ENCODE measurements at places on chromosomes 5 and 9.

DNA sequence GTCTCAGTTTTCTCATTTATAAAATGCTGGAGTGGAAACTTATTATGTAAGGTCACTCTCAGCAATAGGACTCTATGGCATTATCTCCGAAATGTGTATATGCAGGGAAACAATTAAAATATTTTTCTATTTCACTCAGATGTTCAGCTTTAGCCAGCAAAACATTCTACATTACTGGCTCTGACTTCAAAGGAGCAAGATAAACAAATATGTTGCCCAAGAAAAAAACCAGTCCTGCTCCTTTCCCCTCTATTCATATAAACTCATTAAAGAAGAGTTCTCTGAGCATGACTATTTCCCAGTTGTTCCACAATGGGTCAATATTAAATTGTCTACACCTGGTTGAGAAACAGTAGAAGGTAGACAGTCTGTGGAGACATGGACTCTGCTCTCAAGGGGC lies 155.0 kb downstream of the NPR3 start:
- no peak for DNase-seq

- DNase-seq, result no peak
Measured at GRCh38 chr5:171595801-171596231, 176.4 kb downstream of the FGF18 start.

- DNase-seq, result no peak
Measured at GRCh38 chr5:88882276-88883038, 527 bp downstream of the MEF2C start.

DNA sequence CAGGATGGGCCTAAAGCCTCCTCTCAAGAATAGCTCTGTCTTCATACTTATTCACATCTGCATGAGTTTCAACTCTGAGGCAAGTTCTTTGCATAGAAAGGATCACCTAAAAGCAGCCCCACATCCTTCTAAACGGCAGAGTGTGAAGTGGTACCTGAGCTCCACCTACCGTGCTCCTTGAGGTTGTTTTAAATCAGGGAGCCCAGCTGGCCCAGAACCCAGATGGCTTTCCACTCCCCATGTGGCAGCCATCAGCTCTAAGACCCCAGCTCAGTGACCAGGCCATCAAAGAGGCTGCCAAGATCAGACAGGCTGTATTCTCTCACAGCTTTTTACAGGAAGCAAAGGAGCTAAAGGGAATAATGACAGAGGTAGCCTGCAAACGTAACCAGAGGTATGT lies 299.3 kb downstream of the RASEF start:
- peak; percentile 80 for DNase-seq

DNA sequence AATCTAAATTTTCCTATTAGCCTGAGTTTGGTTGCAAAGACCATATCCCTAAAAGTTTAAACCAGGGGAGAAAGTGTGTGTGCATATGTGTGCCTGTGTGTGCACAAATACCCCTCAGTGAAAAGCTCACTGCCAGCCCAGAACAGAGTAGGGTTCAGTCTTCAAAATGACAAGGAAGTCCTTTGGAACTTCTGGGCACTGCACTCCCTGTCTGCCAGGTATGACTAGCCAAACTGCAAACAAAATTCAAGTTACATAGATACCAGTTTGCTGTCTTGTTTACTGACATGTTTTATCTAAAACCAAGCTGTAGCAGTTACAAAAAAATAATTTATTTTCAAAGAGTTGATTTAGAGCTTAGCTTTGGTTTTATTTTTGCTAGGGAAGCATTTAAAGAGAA lies 100.1 kb downstream of the ARHGEF28 start:
- no peak for DNase-seq

DNA sequence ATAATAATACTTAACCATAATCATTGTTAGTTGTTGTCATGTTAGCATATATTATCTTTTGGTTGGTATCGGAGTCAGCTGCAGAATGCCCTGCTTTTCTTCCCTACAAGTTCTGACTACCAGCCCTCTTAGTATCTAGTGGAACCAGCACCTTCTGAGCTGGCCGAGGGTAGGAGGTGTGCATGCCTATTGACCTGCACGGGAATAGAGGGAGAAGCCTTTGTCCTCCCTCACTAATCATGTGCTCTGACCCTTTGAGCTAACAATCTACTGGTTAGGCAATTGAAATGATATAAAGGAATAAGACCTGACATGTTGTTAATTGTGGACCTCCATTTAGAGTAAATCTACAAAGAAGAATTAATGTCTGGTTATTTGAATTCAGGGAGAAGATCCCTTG lies 4.1 kb downstream of the PCSK5 start:
- DNase-seq, result no peak

DNA sequence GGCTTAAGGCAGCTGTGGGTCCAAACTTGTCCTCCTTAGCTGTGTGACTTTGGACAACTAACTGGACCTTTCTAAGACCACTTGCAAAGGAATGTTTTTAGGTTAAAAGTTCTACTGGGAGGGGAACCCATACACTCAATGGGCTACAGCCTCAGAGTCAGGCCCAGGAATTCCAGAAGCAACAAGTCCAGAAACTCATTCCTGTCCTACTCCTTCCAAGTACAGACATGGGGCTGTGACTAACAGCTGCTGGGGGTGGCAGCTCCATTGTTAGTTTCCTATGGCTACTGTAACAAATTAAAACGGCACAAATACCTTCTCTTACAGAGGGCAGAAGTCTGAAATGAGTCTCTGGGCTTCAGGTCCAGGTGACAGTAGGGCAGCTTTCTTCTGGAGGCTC lies 12.4 kb upstream of the AKNA start:
- DNase-seq, result no peak

- peak; percentile 17 for DNase-seq
Measured at GRCh38 chr5:65062469-65063083, 293.8 kb downstream of the CWC27 start.

GRCh38 chr5:1027631-1028441 lies 19.2 kb downstream of the NKD2 start:
- no peak for DNase-seq

DNA sequence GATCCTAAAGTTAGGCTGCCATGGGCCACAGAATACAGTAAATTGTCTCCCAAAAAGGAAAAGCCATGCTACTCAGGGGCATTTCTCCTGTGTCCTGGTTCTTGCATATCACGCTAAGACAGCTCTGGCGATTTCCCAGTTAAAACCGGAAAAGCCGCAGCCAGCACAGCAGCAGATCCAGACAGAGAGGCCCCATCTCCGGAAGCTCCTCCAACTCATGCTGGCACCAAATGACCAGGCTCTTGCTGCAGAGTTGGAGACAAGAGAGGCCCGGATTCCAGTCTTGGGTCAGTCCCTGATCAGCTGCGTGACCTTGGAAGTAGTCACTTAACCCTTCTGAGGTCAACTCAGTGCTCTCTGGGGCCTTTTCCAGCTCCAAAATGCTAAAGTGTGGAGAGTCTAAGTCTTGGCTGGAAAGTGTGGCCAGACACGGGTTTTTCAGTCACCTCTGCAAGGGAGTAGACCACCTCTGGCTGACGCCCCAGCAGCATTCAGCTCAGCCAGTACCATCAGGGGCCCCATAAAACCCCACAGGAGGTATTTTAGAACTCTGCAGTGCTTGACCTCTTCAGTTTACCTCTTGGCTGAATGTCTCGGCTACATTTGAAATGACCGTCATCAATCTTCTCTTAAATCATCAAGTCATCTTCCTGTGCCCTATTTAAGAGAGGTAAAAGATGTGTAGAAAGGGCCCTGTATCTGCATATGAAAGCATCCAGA lies 16.2 kb downstream of the GDNF start:
- no peak for DNase-seq

- peak; percentile 12 for DNase-seq
Measured at GRCh38 chr5:171166766-171167165, 142.3 kb upstream of the TLX3 start.

DNA sequence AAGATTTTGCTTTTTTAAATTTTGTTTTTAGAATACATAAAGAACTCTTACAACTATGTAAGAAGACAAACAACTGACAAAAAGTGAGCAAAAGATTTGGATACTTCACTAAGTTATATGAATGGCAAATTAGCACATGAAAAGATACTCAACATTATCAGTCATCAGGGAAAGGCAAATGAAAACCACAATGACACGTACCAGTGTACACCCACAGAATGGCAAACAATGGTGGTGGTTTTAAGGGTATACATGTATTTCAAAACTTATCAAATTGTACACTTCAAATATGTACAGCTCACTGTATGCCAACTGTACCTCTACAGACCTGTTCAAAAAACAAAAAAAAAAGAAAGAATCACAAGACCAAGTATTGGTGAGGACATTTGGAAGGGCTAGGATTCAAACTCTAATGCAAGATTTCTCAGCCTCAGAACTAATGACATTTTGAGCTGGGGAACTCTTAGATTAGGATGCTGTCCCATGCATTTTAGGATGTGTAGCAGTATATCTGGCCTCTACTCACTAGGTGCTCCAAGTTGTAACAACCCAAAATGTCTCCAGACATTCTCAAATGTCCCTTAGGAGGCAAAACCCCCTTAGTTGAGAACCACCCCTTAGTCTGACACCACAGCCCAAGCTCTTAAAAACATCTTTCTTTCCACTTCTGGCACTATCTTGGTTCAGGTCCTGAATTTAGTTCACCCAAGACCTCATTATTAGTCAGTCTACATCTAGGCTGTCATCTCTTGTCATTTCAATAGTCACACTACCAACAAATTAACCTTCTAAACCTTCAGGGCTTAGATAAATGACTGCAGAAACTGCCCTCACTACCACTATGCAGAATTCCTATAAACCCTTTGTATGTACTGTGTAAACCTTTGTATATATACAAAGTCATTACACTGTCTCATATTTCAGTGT lies 9.7 kb downstream of the SCAI start:
- no peak for DNase-seq

DNA sequence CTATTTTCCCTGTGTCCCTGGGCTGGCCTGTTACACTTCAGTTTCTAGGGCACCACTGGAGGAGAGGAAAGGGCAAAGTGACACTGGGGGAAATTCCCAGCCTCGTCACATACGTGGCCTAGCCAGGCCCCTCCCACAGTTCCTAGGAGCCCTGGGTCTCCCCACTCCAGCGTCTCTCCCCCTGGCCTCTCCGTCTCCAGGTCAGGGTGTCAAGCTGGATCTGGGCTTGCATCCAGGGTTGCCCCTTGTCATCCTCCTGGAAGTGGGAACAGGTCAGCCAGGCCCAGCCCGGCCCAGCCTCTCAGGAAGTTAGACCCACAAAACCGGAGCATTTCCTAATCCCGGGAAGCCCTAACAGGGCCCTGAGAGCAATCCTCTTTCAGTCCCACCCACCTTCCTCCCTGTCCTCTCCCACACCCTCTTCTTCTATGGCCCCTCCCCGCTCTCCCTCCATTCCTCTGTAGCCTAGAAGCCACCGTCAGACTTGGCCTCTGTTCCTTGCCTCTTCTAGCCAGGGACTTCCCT lies 4.7 kb upstream of the TNIP1 start:
- DNase-seq, result no peak

- DNase-seq, result no peak
Measured at GRCh38 chr9:111068771-111069170, 30.5 kb upstream of the LPAR1 start.

DNA sequence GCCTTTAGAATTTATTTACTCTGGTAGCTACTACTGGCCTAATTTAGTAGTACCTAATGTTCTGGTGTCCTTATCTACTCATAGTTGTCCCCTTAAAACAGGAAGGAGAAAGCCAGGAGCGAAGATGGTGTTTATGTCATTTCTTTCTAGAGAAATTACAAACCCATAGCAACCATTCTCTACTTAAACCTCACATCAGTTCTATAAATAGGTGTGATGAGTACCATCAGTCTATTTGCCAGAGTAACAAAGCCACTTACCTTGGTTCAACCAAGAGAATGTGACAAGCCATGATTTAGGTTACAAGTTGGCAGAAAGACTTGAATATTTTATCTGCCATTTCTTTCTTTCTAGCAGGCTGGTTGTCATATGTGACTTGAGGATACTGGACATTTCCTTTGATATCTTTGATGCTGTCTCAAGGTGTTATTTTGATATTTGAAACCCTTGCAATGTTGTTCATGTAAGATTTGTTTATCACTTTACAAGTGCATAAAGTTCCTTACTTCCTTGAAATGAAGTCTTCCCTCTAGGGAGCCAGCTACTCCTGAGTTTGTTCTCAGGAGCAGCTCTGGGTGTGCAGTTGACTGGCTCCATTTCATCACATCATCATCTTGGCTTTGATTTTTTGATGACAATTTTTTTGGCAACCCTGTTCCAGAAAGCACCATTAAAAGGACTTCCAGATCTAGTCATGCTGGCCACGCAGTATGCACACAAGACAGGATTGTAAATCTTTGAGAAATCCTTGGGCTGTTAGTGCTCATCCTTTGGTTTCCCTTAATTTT lies 286.8 kb downstream of the ARHGAP26 start:
- DNase-seq, result no peak

DNA sequence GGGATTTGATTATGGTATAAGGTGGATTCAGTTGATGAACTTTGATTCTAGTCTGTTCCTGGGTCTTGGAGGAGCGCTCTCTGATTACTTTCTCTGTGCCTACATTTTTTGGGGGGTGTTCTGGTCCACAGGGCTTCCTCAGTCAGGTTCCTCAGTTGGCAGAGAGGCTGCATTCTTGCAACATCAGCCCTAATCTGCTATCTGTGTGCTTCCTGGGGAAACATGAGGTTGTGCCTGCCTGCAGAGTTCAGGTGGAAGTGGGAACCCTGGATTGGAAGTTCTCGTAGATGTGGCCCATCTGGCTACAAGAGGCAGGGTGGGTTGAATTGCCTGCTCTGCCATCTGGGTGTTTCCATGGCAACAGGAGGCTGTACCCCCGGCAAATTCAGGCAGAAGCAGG lies 24.5 kb downstream of the POLK start:
- no peak for DNase-seq

GRCh38 chr5:5492087-5492933 lies 69.8 kb downstream of the ICE1 start:
- peak; percentile 62 for DNase-seq

DNA sequence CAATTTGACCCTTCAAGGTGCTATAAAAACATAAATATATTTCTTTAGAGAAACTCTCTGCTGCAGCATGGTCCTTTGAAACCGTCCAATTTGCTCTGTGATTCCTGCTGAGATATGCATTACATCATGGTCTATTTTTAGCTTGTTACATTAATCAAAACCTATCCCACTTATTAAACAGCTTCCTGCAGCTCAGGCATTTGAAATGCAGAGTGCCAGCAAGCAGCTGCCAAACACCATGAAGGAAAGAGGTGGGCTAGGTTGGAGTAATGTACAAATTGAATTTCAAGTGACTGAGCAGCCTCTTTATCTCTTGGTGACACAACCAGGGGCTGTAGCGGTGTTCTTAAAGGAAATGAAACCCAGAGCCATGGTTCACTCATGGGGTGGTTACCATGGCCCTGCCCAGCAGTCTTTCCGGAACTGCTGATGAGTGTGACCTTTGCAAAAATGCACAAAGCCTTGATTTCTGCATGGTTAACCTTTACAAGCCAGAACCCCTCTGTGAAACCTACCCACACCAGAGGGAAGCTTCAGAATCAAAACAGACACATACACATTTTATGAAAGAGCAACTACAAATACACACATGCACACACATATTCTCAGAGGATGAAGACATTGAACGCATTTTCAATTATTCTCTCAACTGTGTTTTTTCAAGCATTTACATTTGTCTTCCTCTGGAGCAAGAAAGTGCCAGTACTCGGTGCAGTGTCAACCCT lies 155.8 kb upstream of the ZNF608 start:
- no peak for DNase-seq

- no peak for DNase-seq
Measured at GRCh38 chr5:114500756-114501155, 138.9 kb downstream of the KCNN2 start.

GRCh38 chr9:133758228-133758627 lies 20.1 kb upstream of the SARDH start:
- no peak for DNase-seq

All from WERI-Rb-1 (cell line).